ENCODE measurements at places on chromosomes 3 and 15.

DNA sequence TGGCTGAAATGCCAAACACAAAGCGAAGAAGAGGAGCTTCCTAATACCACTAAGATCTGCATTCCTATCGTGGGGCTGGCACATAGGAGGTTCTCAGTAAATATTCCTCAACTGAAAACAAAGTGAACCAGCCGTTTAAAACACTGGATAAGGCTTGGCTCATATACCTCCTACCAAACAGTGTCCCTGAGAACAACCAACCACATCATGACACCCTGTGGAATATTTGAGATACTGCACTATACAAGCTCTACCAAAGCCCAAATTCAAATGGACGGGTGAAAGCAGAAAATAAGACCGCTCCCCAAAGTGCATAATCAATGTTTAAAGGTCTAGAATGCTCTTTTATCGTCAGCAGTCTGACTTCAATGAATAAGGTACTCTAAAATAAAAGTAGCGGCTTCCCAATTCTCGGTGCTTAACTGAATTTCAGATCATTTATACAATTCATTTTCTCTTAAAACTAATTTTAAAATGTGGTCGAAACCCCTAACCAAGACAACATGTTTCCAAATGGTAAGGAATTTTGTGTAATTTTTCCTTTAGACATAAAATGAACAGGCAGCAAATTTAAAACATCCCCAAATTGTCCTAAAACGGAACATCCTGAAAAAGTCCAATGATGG lies 425.8 kb downstream of the ERC2 start:
- peak; percentile 39 for DNase-seq

DNA sequence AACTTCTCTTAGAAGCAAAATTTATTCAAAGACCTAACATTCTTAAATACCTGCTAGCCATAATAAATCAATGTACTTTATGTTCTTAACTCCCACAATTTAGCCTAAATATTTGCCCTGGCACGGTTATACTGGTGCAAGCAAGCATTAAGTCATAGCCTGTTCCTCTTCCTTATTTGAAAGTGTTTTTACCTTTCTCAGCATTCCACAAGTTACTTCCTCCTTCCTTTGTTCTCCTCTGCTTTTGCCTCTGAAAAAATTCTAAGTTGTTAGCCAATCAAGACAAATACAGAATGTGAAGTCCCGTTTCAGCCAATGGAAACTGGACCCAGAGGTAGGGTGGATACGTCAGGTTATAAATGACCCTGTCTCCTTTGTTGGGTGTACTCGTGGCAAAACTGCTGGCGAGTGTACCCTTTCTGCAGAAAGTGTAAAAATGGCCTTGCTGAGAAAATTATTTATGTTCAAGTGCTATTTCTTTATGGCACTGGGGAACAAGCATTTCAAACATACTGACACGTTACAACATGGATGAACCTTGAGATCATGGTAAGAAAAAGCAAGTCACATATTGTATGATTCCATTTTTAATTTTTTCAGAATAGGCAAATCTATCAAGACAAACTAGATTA lies 3.1 kb upstream of the TATDN2 start:
- DNase-seq, result no peak

- DNase-seq, result no peak
These were observed 16.0 kb upstream of the DNAJC13 start for GRCh38 chr3:132401255-132401654.

DNA sequence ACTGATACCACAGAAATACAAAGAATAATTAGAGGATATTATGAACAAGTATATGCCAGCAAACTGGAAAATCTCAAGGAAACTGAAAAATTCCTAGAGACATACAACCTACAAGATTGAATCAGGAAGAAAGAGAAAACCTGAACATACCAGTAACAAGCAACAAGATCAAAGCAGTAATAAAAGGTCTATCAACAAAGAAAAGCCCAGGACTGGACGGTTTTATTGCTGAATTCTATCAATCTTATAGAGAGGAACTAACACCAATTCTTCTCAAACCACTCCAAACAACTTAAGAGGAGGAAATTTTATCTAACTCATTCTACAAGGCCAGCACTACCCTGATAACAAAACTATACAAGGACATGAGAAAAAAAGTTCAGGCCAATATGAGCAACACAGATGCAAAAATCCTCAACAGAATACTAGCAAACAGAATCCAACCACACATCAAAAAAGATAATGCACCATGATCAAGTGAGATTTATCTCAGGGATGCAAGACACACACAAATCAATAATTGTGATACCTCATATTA lies 71.1 kb upstream of the IMPG2 start:
- no peak for DNase-seq

DNA sequence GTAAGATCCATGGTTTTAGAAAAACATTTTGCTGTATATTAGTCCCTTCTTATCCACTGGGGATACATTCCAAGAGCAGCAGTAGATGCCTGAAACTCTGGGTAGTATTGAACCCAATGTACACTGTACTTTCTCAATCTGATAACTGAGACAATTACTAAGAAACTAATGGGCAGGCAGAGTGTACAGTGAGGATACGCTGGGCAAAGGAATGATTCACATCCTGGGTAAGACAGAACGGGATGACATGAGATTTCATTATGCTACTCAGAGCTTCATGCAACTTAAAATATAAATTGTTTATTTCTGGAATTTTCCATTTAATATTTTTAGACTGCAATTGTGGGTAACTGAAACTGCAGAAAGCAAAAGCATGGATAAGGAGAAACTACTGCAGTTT lies 46.2 kb upstream of the TEX55 start:
- DNase-seq, result no peak

GRCh38 chr15:48367483-48367882 lies 36.3 kb downstream of the DUT start:
- DNase-seq, result no peak

DNA sequence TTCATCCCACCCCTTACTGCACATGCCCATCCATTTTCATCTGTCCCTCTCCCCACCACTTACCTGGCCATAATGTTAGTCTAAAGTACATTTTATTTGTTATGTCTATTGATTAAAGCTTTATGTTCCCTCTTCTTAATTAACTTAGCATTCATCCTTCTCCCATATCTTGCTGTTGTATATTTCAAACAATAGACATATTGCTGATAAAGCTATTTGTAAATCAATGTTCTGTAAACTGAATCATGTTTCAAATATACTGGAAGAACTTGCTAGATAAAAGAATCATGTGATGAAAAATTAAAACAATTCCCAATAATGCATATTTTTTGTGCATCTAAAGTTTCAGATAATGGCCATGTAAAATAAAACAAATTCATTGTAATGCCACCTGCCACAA lies 249.2 kb downstream of the IGSF11 start:
- DNase-seq, result no peak

GRCh38 chr3:195751560-195751959 lies 30.8 kb downstream of the MUC20 start:
- no peak for DNase-seq

GRCh38 chr3:114421204-114421603 lies 127.4 kb downstream of the TIGIT start:
- DNase-seq, result no peak

GRCh38 chr15:33664947-33665346 lies 303.4 kb upstream of the CHRM5 start:
- no peak for DNase-seq

GRCh38 chr15:26967719-26968269 lies 3.2 kb upstream of the GABRG3 start:
- DNase-seq, result no peak

DNA sequence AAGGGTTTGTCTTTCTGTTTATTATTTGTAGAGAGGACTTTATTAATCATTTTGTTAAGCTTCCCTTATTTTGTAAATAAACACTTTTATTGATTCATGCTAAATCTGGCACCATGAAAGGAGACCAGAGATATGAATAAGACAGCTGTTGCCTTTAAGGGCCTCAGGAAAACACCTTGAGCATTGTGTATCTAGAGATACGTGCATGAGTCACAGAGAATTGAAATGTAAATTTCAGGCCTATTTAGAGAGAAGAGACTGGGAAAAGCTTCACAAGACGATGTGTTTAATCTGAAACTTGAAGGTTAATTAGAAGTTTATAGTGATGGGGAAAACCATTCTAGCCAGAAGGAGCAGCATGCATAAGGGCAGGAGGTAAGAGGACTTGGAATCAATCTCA lies 28.6 kb upstream of the UTS2B start:
- DNase-seq, result no peak

DNA sequence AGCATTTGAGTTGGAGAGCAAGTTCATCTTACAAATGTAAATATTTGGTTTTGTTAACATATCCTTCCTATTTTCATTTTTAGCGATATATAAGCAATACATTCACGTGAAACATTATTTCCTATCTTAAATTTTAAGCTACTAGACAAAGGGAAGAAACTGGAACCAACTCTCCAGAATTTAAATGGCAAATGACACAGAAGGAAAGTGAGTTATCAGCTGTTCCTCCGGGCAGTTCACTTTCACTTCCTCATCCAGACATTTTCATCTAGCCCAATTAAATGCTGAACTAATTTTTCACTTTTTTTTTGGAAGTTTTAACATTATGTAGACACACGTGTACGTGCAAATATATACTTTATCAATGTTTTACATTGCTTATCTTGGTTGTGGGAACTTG lies 58.7 kb downstream of the MORC1 start:
- DNase-seq, result no peak

- no peak for DNase-seq
These were observed 7.8 kb upstream of the CTDSPL start for GRCh38 chr3:37853691-37854413.

GRCh38 chr3:14001136-14001535 lies 121.3 kb upstream of the WNT7A start:
- no peak for DNase-seq

- no peak for DNase-seq
These were observed 660 bp downstream of the UROC1 start for GRCh38 chr3:126516936-126517290.

DNA sequence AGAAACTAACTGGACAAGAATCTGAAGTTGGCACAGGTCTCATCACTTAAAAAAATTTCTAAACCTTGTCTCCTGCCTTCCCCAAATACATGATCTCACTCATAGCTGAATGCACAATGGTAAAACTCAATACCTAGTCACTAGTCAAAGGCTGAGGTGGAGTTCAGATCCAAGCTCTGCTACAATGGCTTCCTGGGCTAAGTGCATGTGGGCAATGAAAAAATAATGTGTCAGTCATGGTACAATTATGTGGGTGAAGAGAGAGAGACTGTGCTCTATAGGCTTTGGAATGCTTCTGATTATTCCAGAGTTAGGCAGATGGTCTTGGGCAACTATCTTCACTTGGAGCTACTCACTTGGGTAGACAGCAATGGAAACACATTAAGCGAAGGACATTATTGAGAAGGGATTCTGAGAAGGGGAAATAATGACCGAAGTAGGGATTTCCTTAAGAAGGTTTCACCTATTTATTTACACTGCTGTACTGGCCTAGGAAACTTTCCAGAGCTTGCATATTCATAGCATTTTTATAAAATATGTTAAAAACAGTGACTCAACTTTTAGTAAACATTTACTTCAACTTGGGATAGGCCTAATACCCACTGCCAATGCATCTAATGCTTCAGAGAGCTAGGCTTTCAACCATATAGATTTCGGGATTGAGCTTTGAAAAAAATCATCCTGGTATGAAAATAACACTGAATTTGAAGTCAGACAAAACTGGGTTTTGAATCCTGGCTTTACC lies 58.7 kb upstream of the PLXND1 start:
- no peak for DNase-seq

DNA sequence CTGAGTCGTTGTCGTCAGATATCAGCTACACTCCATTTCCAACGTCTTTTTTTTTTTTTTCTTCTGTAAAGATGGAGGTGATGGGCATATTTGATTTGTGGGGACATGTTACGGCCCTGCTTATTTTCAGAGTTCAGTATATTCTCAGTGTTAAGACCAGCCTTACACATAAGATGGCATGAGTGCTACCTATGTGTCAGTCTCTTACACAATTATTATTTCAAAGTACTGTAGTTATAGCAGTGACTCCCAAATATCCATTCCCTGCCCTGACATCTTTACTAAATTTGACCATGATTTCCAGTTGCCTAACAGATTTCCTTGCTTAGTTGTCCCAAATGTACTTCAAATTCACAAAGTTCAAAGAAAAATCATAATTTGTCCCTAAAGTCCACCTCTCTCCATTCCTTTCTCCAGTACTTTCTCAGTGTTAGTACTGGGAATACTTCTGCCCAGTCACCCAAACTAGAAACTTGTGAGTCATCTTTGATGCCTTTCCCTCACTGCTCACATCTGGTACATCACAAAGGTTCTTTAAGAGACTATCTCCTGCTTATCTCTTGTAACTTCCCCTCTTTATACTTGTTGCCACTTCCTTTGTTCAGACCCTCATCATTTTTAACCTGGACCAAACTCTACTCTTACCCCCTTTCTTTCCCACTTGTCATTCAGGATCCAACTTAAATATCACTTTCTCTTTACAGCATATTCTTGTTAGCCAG lies 67.0 kb downstream of the ZNF609 start:
- no peak for DNase-seq

DNA sequence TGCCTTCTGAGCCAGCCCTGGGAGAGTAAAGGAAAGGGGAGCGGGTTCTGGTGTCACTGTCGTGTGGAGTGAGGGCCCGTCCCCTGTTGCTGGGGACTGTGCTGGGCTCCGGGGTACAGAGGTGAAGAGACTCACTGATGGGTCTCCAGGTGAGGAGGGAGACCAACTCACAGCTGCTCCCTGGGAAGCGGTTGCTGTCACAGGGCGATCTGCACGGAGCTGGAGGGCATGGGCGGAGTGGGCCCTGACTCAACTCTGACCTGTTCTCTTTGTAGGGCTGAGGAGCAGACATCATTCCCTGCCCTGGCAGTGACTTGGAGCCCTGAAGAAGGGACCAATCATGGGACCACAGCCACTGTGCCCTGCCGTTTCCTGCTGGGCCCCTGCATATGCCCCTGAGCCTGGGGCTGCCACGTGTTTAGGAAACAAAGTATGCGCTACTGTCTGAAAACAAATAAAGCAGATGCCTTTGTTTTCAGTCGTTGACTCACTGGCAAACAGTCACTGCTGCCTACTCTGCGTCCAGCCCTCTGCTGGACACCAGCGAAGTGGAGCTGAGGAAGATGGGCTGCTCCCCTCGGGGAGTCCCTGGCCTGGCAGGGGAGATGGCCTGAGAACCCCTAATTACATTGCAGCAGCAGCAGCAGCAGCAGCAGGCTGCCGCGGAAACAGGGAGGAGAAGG lies 22.9 kb upstream of the PLXNA1 start:
- DNase-seq, result peak; percentile 23

DNA sequence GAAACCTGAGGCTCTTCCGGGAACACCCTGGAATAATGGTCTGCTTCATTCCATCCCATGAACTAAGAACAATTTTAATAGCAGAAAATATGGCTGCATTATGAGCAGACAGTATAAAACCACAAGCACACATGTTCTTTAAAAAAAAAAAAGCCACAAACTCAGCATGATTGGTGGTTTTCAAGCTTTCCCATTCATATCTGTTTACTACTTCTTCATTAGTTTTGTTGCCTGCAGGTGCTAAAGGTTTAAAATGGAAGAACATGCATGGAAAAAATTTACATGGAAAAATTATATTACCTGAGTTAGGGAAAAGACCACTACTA lies 137.9 kb upstream of the HES1 start:
- DNase-seq, result no peak

DNA sequence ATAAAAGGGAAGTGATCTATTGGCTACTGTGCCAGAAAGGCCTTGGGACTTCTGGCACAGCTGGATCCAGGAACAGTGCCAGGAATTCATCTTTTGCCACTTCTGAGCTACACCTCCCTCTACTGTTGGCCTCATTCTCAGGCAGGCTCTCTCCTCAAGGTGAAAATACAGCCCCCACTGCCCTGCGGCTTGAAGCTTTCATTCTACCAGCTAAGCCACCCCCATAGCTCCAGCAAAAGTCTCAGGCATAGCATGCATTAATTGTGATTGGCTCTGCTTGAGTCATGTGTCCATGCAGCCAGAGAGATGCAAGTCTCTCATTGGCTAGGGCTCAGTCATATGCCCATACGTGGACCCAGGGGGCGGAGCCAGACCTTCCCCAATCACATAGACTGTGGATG lies 142.4 kb downstream of the TPRA1 start:
- DNase-seq, result no peak

All from AG09319 (cell line).